Adipocyte (in vitro differentiated cells): ENCODE measurements at places on chromosomes 3 and 15.
A peak's percentile ranks its signal among the peaks of the same experiment; 100 is the strongest.

DNA sequence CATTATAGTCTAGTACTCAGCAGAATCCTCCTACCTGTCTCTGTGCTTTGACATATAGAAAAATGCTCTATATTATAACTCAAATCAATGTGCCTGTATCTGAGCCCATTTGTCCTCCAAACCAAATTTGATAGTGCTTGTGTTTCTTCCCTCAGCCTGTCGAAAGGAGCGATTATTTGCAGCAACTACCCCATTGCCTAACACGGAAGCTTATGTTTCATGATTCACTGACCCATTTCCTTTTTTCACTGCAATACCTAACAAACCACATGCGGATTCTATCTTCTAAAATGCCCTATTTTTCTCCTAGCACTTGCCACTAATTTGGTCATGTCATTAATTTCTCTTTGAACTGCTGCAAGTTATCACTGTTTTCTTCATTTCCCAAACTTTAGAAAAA, 1220.6 kb upstream of the CADM2 start:
- no peak for DNase-seq

GRCh38 chr3:171700653-171701052, 109.6 kb downstream of the PLD1 start:
- DNase-seq: no peak

- DNase-seq: peak; percentile 58
These were observed 7.9 kb downstream of the ANP32A start for GRCh38 chr15:68812597-68813431.

- DNase-seq: peak; percentile 76
These were observed 78.3 kb upstream of the TPM1 start for GRCh38 chr15:62964251-62964650.

- peak; percentile 24 for DNase-seq
These were observed 140.2 kb upstream of the RBMS3 start for GRCh38 chr3:29140666-29141065.

DNA sequence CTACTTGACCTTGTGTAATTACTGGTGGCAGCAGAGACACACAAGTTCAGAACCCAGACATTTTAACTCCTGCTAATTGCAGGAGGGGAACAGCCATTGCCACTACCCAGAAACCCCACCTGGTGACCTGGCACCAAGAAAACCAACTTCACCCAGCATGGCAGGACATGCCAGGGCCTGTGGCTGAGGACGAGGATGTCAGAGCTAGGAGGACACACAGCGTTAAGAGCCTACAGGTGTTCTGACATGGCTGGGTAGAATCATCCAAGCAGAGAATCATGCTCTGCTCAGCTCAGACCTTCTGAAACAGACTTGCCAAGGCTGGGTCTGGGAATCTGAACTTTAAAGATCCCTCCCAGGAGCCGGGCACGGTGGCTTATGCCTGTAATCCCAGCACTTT, 11.7 kb upstream of the SPATA12 start:
- no peak for DNase-seq

DNA sequence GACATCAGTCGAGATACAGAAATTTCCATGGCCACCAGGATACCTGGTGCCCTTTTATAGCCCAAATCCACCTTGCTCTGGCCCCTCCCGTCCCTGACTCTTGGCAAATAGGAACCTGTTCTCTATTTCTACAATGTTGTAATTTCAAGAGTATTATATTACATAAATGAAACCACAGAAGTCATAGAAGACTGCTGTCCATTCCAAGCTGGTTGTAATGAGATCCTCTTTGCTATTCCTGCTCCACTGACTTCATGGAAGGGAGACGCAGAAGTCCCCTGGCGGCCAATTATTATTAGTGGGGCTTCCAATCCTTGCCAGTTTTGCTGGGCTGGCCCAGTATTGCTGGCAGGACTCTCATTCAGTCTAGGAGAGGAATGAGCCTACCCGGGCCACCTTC, 26.6 kb downstream of the DCP1A start:
- DNase-seq: peak; percentile 55

GRCh38 chr3:100400419-100400779, 490 bp downstream of the TOMM70 start:
- DNase-seq: peak; percentile 53

DNA sequence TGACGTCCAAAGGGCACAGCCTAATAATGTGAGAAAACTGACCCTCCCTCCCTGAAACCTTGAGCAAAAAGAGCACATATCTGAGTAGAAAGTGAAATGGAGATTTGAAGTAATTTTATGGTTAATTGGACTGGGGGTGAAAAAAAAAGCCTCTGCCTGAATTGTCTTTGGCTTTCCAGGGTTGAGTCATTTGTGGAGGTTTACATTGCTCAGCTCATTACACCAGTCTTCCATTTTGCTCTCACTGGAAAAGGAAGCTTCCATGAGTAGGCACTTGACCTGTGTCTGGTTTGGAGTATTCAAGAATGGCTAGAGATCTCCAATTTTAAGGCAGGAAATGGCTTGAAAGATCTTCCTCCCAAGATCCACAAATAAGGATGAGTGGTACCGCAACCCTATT, 273.9 kb downstream of the PDCD6IP start:
- DNase-seq: no peak
